ENCODE measurements at places on chromosomes 4 and X.

GRCh38 chrX:103396186-103396585, 19.8 kb downstream of the BEX3 start:
- no peak for DNase-seq

DNA sequence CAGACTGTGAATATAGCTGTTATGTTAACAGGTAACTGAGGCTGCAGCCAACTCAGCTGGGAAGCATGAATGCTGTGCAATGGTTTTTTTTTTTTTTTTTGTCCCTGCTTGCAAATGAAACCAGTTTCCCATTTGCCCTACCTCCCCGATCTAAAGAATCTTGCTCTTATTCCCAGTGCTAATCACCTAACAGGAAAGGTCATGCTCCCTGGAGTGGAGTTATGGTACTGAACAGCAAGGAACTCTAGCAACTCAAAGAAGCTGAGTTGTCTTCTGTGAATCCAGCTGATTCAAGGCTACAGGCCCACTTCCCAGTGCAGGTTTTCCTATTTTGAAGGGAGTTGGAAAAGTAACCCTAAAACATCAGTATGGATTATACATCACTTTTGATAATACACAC, 52.1 kb downstream of the HTR2C start:
- DNase-seq, result no peak

DNA sequence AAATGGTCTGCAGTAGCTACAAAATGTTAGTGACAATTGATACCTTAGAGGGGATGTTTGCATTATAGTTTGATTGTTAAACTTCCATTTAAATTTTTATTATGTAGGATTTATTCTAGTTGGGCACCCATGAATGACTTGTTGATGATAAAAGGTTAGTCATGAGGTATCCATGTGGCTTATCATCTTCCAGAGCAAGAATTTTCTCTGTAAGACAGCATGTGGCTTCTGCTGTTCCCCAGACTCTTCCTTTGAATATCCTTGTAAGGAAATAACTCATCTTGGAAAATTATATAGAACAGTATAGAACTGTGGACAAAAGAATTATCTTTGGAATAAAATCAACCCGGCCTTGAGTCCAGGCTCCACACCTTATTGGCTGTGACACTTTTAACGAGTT, 40.1 kb upstream of the KLHL8 start:
- no peak for DNase-seq

- DNase-seq, result no peak
Observed at GRCh38 chr4:118954246-118954645, 65.6 kb downstream of the SYNPO2 start.

DNA sequence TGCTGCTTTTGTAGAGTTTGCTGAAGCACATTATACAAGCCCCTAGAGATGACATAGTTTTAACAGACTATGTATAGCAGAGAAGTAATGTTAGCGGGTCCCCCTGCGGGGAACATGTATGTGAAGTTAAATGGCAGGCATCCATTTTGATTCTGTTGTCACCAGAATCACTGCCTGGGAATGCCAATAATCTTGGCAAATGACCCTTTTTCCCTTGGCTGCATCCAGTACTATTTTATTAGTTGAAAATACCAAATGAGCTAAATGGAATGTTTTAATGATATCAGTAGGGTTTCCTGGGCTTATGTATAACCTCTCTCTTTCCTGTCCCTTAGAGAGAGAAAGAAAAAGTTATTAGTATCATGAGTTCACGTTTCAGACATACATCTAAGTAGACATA, 93.6 kb downstream of the LIMCH1 start:
- DNase-seq, result no peak

DNA sequence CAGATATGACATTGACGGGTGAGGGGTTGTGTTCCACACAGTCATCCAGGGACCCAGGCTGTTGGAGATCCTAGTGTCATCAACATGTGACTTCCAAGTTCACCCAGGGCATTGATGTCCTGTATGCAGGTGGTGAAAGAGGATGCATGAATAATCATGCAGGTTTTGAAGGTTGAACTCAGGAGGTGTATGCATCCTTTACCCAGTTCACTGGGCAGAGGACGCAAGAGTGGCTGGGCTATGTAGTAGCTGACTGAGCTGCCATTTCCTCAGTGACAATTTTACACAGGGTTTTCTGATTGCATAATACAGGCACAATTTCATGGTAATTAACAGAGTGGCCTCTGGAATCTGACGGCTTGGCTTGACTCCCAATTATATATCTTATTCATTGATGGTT, 323.0 kb downstream of the HS3ST1 start:
- DNase-seq, result no peak

DNA sequence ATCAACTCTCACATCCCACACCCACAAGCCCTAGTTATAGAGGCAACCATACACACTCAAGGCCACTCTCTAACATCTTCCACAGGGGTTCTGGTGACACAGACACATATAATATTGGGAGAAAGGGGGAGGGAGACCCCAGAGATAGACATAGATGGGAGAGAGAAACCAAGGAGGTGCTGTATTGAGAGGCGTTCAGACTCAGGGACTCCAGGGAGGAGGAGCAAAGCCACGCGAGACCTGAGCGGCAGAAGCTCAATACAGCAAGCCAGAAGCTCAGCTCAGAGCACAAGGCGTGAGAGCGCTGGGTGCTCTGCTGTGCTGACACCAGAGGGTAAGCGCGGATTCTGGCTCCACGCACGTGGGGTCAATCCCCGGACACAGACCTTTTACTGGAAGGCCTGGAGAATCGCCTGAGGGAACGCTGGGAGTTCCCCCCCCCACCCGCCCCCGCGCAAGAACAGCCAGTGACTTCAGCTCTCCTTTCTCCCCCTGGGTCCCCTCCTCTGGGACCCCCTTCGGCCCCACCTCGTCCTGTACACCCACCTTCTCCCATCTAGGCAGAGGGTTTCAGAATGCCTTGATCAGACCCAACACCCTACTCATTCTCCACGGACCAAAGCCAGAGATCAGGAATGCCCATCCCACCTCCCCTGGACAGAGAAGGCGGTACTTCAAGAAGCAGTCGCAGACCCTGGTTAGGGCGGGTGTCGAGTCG, 8.7 kb downstream of the MSX1 start:
- no peak for DNase-seq

- no peak for DNase-seq
Observed at GRCh38 chr4:113677325-113677724, 84.2 kb downstream of the CAMK2D start.

DNA sequence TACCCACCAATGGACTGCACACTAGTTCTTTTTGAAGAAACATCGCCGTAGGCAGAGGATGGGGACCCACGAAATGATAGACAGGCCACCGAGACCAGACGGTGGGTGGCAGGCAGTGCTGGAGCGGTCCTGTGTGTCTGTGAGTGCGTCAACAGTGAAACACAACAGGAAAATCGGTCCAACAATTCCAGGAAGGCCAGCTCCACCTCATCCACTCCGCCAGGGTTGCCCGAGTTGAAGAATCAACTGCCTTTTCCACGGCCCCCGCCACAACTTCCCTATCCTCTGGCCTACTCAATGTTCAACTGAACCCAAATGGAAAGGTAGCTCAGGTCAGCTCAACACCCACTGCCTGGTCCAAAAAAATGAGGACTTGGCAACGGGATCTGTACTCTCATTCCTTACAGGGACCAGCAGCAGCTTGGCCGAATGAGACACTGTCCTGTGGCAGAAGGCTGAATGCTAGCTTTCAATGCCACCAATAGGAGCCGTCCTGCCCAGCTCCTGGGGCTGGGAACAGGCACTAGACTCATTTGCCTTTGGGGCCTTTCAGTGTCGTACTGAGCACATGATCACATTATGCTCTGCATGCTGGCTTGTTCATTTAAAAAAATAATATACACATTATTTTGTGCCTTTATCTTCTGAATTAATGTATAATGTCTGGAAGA, 43.5 kb downstream of the MID1 start:
- DNase-seq, result no peak

DNA sequence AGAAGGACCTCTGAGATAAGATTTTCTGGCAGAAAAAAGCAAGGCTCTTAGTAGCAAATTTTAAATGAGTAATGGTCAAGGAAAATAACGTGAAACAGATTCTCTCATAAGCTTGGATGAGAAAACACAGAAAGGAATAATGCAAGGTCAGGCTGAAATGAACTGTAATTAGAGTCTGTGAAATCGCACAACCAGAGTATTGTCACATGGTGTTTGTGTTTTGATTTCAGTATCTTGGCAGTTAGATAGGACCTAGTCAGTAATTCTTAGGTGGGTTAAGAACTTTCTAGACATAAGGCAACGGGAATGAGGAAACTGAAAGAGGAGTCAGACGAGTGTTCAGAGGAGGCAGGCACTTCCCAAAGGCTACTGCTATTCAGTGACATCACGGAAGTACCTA, 34.6 kb downstream of the LIMCH1 start:
- no peak for DNase-seq

- DNase-seq, result no peak
Observed at GRCh38 chr4:80153874-80154544, 43.3 kb upstream of the PRDM8 start.

GRCh38 chr4:155809835-155810234, 51.0 kb downstream of the GUCY1B1 start:
- peak; percentile 86 for DNase-seq

DNA sequence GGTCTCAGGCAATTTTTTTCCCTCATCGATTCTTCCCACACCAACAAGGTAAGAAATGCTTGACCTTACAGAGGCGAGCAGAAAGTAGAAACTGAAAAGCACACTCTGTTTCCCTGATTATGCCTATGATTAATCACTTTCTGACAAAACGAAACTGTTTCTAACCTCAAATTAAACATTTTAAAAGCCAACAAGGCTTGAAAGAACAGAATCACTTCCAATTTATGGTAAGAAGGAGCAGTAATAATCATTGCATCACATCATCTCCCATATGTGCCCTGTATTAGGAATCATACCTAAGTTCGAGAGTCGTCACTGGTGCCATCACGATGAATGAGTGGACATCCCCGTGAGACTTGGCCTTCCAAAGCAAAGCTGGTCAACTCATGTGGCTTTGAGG, 12.5 kb upstream of the CXCL13 start:
- DNase-seq, result no peak

DNA sequence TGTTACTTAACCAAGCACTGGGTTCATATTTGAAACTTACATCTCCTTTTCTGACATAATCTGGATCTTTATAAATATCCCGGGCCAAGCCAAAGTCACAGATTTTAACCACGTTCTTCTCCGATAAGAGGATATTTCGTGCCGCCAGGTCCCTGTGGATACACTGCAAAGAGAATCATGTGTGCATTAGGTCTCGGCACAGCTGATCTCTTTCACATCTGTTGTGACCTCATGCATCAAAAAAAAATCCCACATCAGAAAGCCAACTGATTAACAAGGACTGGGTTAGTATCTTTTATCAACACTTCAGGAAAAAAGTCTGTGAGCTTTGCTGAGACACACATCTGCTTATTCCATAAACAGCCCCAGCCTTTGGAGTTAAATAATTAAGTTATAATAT, 35.5 kb downstream of the KDR start:
- DNase-seq, result no peak

DNA sequence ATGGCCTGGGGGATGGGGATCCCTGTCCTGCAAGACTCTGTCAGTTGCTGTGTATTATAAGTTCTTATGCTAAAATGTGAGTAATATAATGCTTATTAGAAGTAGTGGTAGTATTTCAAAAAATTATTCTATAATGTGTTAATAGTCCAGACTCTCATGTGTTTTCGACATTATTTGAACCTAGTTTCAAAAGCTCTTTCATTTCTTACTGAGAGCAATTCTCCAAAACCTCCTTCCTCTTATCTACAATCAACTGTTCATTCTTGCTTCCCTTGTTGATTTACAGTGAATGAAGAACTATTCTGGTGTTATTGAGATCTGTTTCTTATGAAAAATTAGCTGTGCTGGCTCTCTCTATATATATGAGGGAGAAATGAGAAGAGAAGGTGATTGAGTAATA, 32.9 kb upstream of the PTPN13 start:
- no peak for DNase-seq

GRCh38 chr4:37976507-37976906, 16.3 kb downstream of the PTTG2 start:
- no peak for DNase-seq

DNA sequence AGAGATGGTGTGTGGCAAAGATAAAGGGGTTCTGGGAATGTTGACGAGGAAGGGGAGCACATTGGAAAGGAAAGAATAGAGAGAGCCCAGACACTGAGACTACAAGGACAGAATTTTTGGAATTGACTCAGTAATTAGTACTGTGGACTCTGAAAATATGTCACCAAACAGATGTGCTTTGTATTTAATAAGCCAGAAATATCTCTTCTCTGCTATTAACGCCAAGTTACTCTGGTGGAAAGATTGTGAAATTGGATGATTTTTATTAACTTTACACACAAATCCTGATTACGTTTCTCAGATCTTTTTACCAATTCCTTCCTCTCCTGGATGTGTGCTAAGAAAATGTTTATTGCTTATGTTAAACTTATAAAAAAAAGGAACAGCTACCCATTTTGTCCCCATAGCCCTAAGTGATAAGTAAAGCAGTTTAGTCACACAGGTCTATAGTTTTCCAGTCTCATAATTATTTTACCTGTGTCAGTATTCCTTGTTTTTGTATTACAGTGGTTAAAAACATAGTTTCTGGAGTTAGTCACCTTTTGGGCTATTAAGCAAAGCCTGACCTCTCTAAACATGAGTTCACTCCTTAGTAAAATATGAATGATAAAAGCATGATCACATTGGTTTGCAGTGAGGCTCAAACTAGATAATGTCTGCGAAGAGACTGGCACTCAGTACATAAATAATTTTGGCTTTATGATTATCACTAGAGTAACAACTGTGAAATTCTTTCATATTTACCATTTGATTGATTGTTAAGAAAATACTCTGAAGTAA, 1068.3 kb downstream of the STIM2 start:
- DNase-seq, result no peak

- no peak for DNase-seq
Observed at GRCh38 chr4:99950913-99951254, 809 bp upstream of the H2AZ1 start.

- DNase-seq, result no peak
Observed at GRCh38 chr4:10343656-10344055, 113.6 kb downstream of the ZNF518B start.

DNA sequence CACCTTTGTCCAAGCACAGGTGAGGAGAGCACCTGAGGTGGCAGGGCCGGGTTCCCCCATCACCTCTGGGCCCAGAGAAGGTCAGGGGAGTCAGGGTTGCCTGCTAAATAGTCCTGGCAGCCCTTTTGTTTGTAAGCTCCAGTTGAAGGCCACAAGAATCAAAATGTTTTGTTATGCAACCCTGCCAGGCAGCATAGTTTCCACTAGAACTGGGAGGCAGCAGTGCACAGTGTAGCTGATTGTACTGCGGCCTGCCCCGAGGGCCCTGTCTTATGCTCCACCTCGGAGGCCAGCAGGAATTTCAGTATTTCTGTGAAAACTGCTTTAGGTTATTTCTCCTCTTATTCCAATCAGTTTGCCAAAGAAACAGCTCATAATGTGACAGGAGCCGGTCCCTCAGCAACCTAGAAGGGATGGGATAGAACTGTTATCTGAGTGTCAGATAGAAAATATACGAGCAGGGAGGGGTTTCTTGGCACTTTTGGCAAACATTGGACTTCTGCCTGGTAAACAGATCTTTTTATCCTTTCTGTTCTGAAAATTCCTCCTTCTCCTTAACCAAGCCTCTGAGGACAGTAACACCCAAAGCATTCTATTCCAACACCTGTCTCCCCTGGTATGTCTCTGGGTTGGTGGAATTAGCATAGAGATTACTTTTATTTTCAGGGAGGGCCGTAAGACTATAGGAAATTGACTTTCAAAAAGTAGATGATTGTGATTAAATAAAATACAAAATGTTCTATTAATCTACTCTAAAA, 93.6 kb downstream of the LNX1 start:
- DNase-seq, result no peak

Data from COR-L47 (cell line).